Aortic smooth muscle cell (primary cell): ENCODE measurements at places on chromosomes 3 and 15. TPM values are rescaled to one million over a fixed set of nuclear protein-coding genes. Genes with fewer than 3 reads are reported as not detected.

ALDH1A3 gene
- 47.1 and 277 TPM in 2 replicates for total RNA-seq

FBXO40 gene
- total RNA-seq = not detected in 2 replicates

GOLGA8B gene
- total RNA-seq = 13.4 and 13.9 TPM in 2 replicates

FOXL2NB gene
- total RNA-seq = not detected in 2 replicates

CTXN2 gene
- total RNA-seq = not detected in 2 replicates

TMEM42 gene
- 20.5 and 22.3 TPM in 2 replicates for total RNA-seq

SETD2 gene
- total RNA-seq = 24.6 and 33.8 TPM in 2 replicates

RBP2 gene
- total RNA-seq = not detected in 2 replicates

CIB2 gene
- 1.6 and 1.7 TPM in 2 replicates for total RNA-seq

LRTM1 gene
- total RNA-seq = not detected in 2 replicates

COX5A gene
- 39.0 and 51.0 TPM in 2 replicates for total RNA-seq

MYZAP gene
- 0.44 and 0.66 TPM in 2 replicates for total RNA-seq

CHL1 gene
- total RNA-seq = not detected in 2 replicates

GAP43 gene
- total RNA-seq = 5.9 and 9.9 TPM in 2 replicates

FBXW12 gene
- not detected in 2 replicates for total RNA-seq

TBL1XR1 gene
- 210 and 359 TPM in 2 replicates for total RNA-seq
